ENCODE measurements at places on chromosomes 3 and 15.
A peak's percentile ranks its signal among the peaks of the same experiment; 100 is the strongest.

DNA sequence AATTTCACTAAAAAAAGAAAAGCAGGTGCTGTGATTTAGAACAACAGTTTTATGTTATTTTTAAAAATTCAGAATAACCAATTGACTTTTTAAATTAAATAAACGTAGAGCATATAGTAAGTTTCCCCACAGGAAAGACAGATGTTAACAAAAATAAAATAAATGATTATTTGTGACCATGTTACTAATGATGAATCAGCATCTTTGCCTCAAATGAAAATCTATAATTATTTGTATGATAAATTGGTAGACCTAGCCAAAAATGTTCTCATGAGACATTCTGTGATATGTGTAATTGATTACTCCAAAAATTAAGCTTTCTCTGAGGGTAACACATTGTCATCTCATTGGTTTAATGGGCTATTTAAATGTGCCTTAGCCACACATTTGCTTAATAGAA lies 948.0 kb downstream of the NAALADL2 start:
- no peak for DNase-seq

- no peak for DNase-seq
These were observed 394.2 kb downstream of the LSAMP start for GRCh38 chr3:116051040-116051439.

- DNase-seq, result no peak
These were observed 7.4 kb downstream of the PTH1R start for GRCh38 chr3:46884929-46885328.

GRCh38 chr3:180983136-180983535 lies 6.4 kb downstream of the DNAJC19 start:
- no peak for DNase-seq

DNA sequence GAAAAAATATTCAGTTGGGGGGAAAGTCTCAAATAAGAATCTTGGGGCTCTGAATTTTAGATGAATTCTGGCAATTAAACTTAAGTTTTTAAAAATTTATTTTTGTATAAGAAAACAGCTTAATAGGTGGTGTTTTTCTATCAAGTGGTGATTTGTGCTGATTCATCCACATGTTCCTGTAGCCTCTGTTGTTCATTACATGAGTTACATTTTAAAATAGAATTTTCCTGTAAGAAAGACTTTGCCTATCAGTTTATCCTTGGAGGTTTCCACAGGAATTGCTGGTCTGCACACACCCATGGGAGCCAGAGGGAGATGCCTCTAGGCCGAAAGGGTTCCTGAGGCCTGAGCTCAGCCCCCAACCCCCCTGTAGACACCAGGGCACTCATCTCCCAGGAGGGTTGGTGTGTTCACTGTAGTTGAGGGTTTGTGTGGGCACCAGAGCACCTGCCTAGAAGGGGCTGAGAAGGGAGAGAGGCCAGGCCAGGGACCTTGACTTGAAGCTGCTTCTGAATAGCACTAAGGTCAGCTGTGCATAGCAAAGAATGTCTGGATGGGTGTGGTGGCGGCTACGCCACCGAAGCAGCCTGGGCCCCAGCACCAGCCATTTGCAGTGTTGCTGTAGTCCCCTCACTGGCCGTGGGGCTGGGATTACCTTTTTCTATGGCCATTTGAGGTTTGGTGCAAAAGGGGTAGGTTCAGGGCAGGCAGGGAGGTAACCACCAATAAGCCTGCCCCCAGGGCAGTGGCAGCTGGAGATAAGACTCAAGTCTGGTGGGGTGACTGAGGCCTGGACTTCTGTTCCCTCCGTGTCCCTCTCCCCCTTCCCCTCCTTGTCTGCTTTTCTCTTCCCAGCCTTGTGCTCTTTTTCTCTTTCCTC lies 11.9 kb downstream of the DNAJA4 start:
- no peak for DNase-seq

DNA sequence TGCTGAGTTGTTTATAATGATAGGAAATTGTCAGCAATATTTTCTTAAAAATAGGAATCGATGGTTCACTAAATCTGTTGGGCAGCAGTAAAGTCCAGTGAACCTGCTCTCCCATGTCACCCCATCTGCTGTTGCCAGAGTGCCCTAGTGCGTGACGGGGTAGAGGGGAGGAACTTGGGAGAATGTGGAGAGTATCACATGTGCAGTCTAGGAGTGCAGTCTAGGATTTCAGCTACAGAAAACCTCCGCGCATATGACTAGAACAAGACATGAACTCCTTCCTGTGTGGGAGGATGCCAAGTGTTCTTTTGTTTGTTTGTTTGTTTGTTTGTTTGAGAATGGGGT lies 74.6 kb upstream of the ACAD9 start:
- no peak for DNase-seq

DNA sequence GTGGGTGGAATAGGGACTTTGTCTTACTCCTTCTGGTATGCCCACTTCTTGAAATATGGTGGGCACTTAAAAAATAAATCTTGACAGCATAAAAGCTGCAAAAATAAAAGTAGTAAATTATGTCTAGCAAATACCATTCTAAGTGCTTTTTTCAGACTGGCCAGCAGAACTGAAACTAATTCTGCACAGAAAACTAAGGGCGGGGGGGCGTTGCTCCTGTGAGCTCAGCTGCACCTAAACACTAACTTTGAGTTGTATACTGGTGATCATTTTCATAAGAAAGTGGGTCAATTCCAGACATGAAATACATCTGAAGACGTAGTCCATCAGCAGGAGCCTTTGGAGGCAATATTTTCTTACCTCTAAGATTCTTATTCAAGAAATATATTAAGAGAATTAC lies 114.8 kb downstream of the WDR76 start:
- no peak for DNase-seq

DNA sequence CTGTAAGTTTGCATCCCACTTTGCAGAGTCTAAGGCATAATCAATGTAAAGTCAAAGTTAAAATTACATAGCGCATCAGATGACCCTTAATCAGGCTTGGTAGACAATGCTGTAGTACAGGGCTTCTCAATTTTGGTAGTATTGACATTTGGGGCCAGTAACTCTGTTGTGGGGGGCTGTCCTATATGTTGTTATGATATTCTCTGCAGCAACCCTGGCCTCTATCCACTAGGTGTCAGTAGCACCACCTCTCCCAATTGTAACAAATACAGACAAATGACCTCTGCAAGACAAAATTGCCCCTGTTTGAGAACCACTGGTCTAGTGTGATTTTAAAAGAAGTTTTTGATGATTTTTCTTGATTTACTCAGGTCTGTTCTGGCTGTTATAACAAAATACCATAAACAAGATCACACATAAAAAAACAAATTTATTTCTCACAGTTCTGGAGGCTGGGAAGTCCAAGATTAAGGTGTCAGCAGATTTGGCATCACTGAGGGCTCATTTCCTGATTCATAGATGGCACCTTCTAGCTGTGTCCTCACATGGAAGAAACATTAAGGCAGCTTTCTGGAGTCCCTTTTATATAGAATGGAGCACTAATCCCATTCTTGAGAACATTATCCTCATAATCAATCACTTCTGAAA lies 37.6 kb upstream of the SLC9A9 start:
- DNase-seq, result peak; percentile 47

DNA sequence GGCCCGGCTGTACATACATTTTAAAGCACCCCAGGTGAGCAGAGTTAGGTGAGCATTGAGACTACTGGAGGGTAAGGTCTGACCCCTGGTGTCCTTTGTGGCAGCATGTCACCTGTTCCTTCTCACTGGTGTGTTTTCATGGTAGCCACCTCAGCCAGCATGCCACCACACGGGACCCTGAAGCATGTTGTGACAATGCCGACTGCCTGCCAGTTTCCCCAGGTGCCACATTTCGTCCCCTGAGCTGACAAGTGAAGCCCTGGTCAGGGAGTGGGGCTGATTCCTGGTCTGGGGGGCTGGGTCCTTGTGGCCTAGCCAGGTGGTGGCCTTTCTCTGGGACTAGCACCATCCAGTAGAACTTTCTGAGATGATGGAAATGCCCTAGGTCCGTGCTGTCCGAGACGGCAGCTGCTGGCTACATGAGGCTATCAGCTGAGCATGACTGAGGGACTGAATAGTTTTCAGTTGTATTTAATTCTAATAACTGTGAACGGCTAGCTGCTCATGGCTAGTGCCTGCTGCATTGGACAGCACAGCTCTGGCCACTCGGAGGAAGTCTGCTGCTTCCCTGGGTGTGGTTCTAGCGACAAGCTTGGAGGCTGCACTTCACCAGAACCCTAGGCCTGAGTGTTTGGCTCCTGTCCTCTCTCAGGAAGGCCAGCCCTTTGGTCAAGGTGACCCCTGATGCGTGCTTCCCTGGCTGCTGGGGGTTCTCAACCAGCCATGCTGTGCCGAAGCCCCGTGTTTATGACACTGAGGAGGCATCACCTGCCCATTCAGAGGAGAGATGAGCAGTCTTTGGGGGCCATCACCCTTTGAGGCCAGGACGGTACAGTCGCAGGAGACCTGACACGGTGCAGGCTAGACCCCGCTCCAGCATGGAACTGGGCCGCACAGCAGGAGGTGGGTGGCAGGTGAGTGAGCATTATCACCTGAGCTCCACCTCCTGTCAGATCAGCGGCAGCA lies 3.9 kb downstream of the C3orf22 start:
- no peak for DNase-seq

DNA sequence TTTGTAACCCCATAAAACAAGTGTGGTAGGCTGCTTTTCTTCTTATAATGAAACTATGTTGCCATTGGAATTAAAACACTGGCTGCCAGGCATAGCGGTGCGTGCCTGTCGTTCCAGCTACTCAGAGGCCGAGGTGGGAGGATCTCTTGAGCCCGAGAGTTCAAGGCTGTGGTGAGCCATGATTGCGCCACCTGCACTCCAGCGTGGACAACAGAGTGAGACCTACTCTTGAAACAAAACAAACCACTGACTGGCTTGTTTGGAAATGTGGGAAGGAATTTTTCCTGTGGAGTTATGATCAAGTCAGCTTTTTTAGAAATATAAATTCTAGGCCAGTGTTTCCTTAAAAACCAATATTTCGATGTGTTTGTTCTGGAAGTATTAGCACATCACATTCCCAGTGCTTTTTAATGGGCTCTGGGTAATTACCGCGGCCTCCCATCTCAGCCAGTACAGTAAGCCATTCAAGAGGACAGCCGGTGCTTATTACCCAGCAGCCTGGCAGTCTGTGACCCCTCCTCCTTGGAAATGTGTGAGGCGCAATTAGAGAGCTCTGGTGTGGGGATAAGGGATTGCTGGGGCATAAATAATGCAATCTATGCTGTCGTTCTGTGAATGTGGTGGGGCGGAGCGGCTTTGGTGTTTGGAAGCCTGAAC lies 58.3 kb upstream of the TRAK1 start:
- DNase-seq, result peak; percentile 97

- no peak for DNase-seq
These were observed 342.7 kb upstream of the SATB1 start for GRCh38 chr3:18767756-18768303.

DNA sequence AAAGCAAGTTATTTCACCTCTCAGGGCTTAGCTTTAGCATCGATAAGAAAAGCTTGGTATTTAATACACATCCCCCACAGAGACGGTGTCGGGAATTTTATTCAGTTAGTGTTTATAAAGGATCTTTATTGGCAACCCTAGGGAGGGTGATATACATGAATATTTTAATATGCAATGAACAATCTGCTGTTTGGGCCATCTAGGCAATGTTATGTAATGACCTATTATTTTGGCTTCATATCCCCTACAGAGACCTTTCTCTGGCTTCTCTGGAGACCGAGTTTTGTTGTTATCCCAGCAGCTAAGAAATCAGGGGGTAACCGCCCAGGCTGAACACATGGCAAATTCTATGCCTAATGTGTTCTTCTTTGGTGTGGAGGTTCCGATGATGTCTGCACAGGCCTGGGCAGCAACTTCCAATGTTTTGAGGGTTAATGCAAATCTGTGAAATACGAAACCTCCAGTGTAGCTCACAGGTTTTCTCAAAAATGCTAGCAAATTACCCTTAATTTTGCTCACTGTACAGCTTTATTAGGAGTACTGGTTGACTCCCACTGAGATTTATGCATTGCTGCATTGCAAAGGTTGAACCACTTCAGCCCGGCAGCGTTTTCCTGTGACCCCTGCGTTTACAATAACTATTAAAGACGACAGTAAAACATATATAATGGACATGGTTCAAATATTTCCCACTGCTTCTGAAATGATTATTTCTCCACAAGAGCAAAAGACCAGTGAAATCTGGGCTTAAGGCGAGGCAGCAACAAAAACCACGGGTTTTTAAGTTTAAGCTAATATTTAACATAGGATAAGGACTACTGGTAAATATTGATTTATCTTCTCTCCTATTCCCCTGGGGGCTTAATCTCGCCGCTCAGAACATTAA lies 298.3 kb upstream of the NR2E3 start:
- DNase-seq, result no peak

DNA sequence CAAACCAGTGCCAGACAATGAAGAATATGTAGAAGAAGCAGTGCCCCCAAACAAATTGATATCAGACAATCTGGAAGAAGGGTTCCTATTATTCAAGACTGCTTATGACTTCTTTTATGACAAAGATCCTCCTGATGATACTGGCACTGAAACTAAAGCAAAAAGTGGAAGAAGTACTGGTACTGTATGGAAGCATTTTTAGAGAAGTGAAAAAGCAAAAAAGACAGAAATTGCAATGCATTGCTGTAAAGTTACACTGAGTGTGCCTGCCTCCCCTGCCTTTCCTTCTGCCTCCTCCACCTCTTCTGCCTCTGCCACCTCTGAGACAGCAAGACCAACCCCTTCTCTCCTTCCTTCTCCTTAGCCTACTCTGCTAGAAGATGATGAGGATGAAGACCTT lies 167.6 kb downstream of the PLCL2 start:
- DNase-seq, result no peak

GRCh38 chr3:183878071-183878470 lies 6.6 kb downstream of the PARL start:
- DNase-seq, result no peak

GRCh38 chr3:177071496-177072156 lies 125.7 kb downstream of the TBL1XR1 start:
- peak; percentile 22 for DNase-seq

- no peak for DNase-seq
These were observed 263.1 kb downstream of the ADAMTS17 start for GRCh38 chr15:100078511-100079220.

- no peak for DNase-seq
These were observed 438.2 kb upstream of the ARRDC4 start for GRCh38 chr15:97522347-97522746.

- DNase-seq, result peak; percentile 50
These were observed 468.3 kb upstream of the CBLB start for GRCh38 chr3:106337116-106337515.

- DNase-seq, result peak; percentile 76
These were observed 11.9 kb upstream of the TM4SF4 start for GRCh38 chr3:149462581-149463011.

GRCh38 chr3:20488151-20488550 lies 302.1 kb upstream of the SGO1 start:
- no peak for DNase-seq

- DNase-seq, result peak; percentile 60
These were observed 166.5 kb downstream of the NSMCE3 start for GRCh38 chr15:29102911-29103823.

DNA sequence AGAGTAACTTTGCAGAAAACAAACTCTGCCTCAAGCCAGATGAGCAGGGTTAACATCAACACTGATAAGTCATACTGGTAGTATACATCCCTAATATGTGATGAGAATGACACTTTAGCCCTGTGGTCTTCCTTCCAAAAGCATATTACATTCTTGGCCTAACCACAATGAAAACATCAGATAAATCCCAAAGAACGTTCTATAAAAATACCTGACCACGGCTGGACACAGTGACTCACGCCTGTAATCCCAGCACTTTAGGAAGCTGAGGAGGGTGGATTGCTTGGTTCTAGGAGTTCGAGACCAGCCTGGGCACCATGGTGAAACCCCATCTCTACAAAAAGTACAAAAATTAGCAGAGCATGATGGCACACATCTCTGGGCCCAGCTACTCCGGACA lies 4.7 kb downstream of the TMCC1 start:
- peak; percentile 95 for DNase-seq

- no peak for DNase-seq
These were observed 123.1 kb upstream of the BHLHE40 start for GRCh38 chr3:4856136-4856535.

GRCh38 chr15:69025320-69025719 lies 10.8 kb downstream of the NOX5 start:
- DNase-seq, result no peak
